ENCODE measurements at places on chromosomes 5 and 9.

GRCh38 chr9:93630806-93631411 lies 54.5 kb downstream of the PHF2 start:
- DNase-seq: no peak

DNA sequence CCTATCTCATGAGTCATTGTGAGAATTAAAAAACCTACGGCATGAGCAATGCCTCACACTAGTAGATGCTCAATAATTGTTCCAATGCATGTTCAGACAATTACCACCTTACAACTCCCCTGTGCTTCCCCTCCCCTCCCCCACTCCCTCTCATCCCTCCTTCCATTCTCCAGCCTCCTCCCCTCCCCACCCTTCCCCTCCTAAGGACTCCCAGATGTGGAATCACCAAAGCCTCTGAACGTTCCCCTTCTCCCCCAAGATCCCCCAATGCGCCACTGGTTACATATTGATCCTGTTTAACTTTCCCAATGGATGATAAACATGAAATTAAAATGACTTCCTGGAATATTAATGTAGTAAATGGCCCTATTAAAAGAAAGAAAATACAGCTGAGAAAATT lies 84.8 kb downstream of the PCDH1 start:
- DNase-seq: no peak

DNA sequence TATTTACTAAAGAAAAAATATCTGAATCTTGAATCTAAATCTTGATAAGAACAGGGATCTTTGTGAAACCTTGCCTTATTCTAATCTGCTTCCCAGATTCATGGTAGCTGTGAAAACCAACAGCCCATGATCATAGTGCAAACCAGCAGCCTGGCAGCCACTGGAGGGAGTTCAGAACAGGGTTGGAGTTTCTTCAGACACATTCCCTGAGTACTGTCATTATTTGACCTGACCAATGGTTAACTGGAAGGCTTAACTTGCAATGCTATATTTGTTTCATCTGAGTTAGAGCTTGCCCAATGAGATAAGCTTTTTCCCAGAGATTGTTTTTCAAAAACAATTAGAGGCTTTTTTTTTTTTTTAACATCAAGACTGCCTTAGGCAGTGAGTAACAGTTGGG lies 47.8 kb downstream of the LOX start:
- DNase-seq: peak; percentile 23

DNA sequence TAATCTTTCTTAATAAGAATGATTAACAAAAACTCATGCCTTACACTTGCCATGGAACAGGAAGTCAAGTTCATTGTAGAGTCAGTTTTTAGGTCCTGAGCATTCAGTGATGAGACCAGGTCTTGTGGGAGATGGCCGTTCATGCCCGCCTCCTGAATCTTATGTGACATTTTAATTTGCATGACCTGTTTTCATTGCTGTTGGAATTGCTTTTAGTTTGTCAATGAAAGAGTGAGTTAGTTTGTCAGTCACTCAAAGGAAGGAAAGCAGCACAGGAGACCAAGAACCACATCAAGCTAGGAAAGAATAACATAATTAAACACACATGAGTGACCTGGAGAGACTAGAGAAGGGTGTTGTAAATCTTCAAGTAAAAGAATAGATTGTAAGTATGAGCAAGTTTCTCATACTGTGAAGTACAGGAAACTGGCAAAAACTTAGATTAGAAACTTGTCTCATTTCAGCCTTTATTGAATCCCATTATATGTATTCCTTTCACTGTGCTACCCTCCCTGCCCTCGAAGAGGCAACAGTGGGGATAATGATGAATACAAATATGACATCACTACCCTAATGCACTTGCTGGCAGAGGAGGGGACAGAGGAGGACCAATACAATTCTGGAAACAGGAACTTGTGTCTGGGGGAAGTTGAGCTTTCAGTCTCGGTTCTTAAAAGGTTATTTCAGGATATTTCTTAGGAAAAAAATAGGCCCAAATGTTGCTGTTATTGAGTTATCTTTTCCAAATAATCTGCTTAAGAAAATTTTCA lies 64.3 kb upstream of the C6 start:
- DNase-seq: no peak

GRCh38 chr9:21561502-21561901 lies 79.4 kb upstream of the IFNE start:
- DNase-seq: no peak

DNA sequence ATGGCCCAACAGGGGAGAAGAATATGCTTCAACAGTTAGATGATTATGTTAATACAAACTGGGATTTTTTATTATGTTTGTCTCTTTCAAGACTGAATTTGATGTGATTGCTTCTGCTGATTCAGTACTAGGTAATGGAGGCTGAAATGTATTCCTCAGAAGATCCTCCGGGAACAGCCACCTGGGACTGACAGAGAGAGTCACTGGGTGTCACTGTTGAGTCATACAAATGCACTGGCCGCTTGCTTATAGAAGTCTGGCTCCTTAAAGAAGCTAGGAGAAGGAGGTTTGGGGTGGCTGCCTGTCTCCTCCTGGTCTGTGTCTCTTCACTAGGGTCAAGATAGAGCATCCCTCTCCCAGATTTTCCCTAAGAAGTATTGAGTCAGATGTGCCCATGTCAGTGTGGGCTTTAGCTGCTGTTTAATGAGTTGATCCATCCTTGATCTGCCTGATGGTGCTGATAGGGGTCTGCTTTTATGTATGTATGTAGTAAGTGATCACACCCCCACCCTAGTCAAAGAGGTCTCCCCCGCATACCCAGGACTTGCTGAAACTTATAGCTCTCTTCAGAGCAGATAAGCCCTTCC lies 773.4 kb downstream of the BRINP1 start:
- peak; percentile 23 for DNase-seq

DNA sequence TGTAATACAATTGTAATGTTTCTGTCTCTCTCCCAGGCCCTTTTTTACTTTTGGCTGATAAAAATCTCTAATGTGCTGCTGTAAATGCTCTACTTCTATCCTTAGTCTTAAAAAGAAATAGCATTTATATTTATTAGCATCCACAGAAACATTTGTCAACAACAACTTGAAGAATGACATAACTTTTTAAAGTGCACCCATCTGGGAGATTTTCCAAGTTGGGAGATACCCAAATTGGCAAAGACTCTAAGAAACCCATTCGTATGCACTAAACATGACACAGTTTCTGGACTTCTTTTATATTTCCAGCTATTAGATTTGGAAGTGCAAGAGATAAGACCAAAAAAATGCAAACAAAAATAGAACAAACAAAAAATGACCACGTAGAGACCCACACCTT lies 2287.4 kb upstream of the WWC1 start:
- DNase-seq: no peak

DNA sequence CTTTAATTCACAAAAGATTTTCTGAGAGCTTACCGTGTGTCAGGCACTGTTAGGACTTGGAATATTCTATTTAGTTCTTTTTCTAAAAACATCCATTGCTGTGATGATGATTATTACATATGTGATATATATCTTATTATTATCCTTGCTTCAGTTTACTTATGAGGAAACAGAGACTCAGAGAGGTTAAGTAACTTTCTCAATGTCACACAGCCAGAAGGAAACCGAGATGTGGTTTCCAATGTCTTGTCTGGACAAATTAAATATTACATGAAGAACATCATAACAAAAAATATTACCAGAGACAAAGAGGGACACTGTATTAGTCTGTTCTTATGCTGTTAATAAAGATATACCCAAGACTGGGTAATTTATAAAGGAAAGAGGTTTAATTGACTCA lies 125.5 kb upstream of the DAP start:
- DNase-seq: no peak
